Ascending aorta (tissue), 2 donors: ENCODE measurements at places on chromosomes 5 and 9. TPM values are rescaled to one million over a fixed set of nuclear protein-coding genes. Genes with fewer than 3 reads are reported as not detected.

GRCh38 chr9:38697776-38698300 lies 22.1 kb downstream of the FAM240B start:
- H3K4me1 ChIP-seq, result no peaks in the 10 kb centered on the region
- H3K27ac ChIP-seq, result no peak overlapping the region
- DNase-seq, result no peak
- H3K36me3 ChIP-seq, result no peaks in the 10 kb centered on the region
- H3K27me3 ChIP-seq, result no peaks in the 10 kb centered on the region

ARSK gene
- total RNA-seq, result 3.6 TPM

- no peak overlapping the region for H3K27ac ChIP-seq
- DNase-seq, result no peak
- H3K4me1 ChIP-seq, result no peaks in the 10 kb centered on the region
- no peaks in the 10 kb centered on the region for H3K36me3 ChIP-seq
- H3K27me3 ChIP-seq, result no peaks in the 10 kb centered on the region
- H3K4me3 ChIP-seq, result no peak overlapping the region
Observed at GRCh38 chr5:112034421-112034979, 277.5 kb upstream of the NREP start.

PCDHB11 gene
- 7.1 TPM for total RNA-seq

DNA sequence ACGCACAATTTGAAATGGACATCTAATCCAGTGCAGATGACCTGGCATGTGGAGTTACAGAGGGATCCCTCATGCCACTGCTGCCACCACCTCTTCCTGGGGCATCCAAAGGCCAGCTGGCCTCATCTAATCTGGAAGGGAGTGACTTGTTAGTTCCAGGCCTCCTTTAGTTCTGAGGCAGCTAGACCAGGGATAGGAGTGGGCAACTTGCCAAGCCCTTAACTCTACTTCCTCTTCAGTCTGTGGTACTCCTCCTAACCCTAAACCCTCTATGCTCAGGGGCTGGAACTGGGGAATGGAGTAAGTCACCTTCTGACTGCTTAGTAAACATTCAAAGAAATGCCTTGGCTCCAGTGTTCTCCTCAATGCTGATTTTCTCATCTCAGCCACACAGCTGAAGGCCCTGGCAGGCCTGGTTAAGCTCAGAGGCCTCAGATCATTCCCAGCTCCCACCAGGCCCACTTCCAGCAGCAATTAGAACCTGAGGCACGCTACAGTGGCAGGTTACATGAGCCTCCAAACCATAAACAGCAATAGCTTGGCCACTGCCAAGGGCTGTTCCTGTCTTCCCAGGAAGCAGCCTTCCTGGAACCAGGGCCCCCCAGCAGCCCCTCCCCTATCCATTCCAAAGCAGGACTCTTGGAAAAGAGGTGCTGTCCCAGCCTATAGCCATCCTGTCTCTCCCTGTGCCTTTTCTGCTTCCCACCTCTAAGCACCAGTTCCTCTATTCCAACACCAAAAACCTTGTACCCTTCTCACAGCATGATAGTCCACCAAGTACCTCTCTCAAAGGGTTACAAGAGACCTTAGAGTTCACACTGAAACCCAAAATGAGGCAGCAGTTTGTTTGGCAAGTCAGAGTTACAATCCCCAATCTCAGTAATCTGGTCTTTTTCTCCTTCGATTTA lies 2.0 kb downstream of the EIF4EBP3 start:
- H3K27me3 ChIP-seq, result no peaks in the 10 kb centered on the region
- peak overlapping the region; percentile 95 for H3K27ac ChIP-seq
- H3K36me3 ChIP-seq, result peaks cover 22% of the 10 kb centered on the region

PCDHA4 gene
- not detected for total RNA-seq

DNA sequence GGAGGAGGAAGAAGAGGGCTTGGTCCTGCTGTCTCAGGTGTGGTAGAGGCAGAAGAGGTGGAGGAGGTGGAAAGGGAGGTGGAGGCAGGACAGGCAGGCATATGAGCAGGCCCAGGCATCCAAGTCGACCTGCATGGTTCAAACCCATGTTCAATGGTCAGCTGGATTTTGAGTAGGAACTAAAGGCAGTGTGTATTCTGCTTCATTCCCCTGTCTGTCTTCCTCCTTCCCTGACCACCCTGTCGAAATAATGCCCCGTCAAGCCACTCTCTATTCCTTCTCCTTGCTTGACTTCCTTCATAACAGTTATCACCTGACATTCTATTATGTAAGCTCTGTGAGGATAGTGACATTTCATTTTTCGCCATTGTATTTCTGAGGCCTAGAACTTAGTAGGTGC lies 34.8 kb downstream of the ATP6V0E1 start:
- no peaks in the 10 kb centered on the region for H3K27me3 ChIP-seq
- H3K4me3 ChIP-seq, result no peak overlapping the region
- peaks cover 31% of the 10 kb centered on the region for H3K4me1 ChIP-seq

ZDHHC11B gene
- total RNA-seq, result 0.64 TPM

FNBP1 gene
- 87.2 TPM for total RNA-seq

- H3K27ac ChIP-seq, result no peak overlapping the region
- H3K27me3 ChIP-seq, result no peaks in the 10 kb centered on the region
- H3K36me3 ChIP-seq, result no peaks in the 10 kb centered on the region
- no peak overlapping the region for H3K4me3 ChIP-seq
Observed at GRCh38 chr5:1406681-1407640, 38.3 kb downstream of the SLC6A3 start.

GRCh38 chr9:116198344-116198743 lies 44.8 kb downstream of the PAPPA start:
- no peak overlapping the region for H3K27ac ChIP-seq
- H3K4me1 ChIP-seq, result no peaks in the 10 kb centered on the region
- DNase-seq, result no peak
- no peak overlapping the region for H3K4me3 ChIP-seq

PCDHB7 gene
- total RNA-seq, result 7.6 TPM

GRCh38 chr9:13478160-13478559 lies 198.7 kb upstream of the MPDZ start:
- H3K27me3 ChIP-seq, result no peaks in the 10 kb centered on the region
- no peak overlapping the region for H3K4me3 ChIP-seq
- DNase-seq, result no peak
- no peak overlapping the region for H3K27ac ChIP-seq
- H3K4me1 ChIP-seq, result no peaks in the 10 kb centered on the region

EPB41L4B gene
- total RNA-seq, result not detected

TAF11L5 gene
- total RNA-seq, result not detected

- no peaks in the 10 kb centered on the region for H3K4me1 ChIP-seq
- no peak overlapping the region for H3K4me3 ChIP-seq
- H3K27me3 ChIP-seq, result no peaks in the 10 kb centered on the region
- peaks cover 98% of the 10 kb centered on the region for H3K36me3 ChIP-seq
Observed at GRCh38 chr9:35711501-35712428, 20.2 kb downstream of the TLN1 start.

GRCh38 chr9:38176251-38176650 lies 107.2 kb upstream of the SHB start:
- H3K4me1 ChIP-seq, result no peaks in the 10 kb centered on the region
- no peaks in the 10 kb centered on the region for H3K36me3 ChIP-seq
- H3K27me3 ChIP-seq, result no peaks in the 10 kb centered on the region
- H3K4me3 ChIP-seq, result no peak overlapping the region
- no peak overlapping the region for H3K27ac ChIP-seq
- DNase-seq, result no peak

DNA sequence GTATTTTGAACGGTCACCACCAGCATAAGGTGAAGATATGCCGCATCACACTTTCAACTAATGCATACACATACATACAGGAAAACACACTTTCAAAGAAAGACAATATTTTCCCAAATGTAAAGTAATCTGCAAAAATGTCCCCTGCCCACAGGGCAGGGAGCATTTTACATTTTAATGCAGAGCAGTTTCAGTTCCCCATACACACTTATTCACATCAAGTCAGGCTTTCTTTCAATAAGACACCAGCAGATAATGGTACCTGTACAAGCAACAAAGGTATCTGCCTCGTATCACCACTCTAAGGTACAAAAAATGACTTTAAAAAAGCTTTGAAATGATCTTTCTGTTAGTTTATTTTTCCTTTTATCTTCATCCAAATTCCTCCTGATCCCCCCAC lies 247.1 kb upstream of the CCNG1 start:
- H3K27ac ChIP-seq, result no peak overlapping the region
- no peaks in the 10 kb centered on the region for H3K4me1 ChIP-seq
- H3K27me3 ChIP-seq, result no peaks in the 10 kb centered on the region

GRCh38 chr5:78521455-78521854 lies 127.1 kb downstream of the LHFPL2 start:
- H3K4me1 ChIP-seq, result peaks cover 42% of the 10 kb centered on the region
- H3K36me3 ChIP-seq, result no peaks in the 10 kb centered on the region
- DNase-seq, result no peak
- no peak overlapping the region for H3K27ac ChIP-seq
- no peaks in the 10 kb centered on the region for H3K27me3 ChIP-seq
- no peak overlapping the region for H3K4me3 ChIP-seq

GRCh38 chr9:114729706-114730105 lies 47.7 kb upstream of the TEX48 start:
- no peaks in the 10 kb centered on the region for H3K36me3 ChIP-seq
- no peaks in the 10 kb centered on the region for H3K27me3 ChIP-seq

COL15A1 gene
- 58.6 TPM for total RNA-seq

DNA sequence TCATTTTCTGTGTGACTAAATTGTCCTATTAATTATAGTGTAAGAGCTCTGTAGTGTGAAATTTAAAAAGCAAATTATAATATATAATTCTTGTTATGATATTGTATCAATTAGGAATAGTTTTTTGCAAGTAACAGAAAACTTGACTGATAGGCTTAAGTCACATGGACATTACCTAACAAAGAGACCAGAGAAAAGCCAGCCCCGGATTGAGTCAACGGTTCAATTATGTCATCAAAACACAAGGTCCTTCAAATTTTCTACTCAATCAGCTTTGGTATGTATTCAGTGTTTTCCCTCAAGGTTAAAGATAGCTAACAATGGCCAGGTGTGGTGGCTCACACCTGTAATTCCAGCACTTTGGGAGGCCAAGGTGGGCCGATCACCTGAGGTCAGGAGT lies 126.7 kb upstream of the PTGER4 start:
- no peak overlapping the region for H3K4me3 ChIP-seq
- no peaks in the 10 kb centered on the region for H3K36me3 ChIP-seq
- no peaks in the 10 kb centered on the region for H3K27me3 ChIP-seq
- H3K4me1 ChIP-seq, result no peaks in the 10 kb centered on the region
- no peak overlapping the region for H3K27ac ChIP-seq
- DNase-seq, result no peak

DNA sequence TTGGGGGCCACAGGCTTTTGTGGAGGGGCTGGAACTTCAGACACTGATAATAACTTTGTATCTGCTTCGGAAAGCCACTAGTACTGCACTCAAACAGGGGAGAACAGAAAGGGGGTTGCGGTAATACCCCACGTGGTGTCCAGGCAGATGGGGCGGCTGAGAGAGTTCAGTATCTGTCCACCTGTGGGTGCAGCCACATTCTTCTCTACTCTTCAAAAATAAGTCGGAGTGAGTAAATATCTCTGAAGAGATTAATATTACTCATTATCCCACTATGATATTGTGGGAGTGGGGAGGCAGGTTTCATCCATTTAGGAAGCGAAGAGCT lies 102.1 kb upstream of the SSBP2 start:
- H3K4me3 ChIP-seq, result peak overlapping the region; percentile 59
- DNase-seq, result no peak
- H3K36me3 ChIP-seq, result no peaks in the 10 kb centered on the region
- peak overlapping the region; percentile 90 for H3K27ac ChIP-seq
- H3K4me1 ChIP-seq, result peaks cover 5% of the 10 kb centered on the region

DNA sequence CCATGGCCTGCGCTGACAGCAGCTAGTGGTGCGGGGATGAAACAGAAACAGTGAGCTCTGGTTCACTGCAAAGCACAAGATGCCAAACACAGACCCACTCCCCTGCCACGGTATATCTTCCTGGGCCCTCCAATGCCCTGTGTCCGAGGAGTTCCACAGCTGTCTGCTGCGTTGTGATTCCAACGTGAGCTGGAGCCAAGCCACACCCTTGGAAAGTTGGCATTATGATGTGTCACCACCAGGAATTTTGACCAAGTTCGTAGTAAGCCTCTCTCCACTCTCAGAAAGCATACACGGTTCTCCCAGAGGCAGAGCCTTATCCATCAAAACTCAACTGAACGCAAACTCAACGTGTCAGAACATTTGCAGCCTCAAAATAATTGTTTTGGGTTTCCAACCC lies 55.6 kb downstream of the MACROH2A1 start:
- no peaks in the 10 kb centered on the region for H3K27me3 ChIP-seq
- peaks cover 68% of the 10 kb centered on the region for H3K36me3 ChIP-seq
- no peak overlapping the region for H3K4me3 ChIP-seq
- H3K27ac ChIP-seq, result no peak overlapping the region
- no peaks in the 10 kb centered on the region for H3K4me1 ChIP-seq

DNA sequence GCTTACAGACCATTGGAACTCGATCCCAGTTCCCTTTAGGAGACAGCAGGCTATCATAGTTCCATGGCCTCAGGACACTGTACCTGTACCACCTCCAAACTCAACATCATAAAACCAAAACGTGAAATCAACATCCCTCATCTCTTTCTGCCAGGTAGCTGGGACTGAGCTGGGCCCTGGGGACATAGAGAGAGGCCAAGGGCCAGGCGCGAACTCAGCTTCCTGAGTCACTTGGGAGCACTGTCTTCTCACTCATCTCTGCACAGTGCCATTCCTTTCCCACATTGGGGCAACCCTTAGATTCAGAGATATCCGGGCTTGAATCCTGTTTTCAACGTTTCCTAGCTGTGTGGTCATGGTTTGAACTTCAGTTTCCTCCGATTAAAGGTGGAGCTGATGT lies 12.2 kb downstream of the DAB2IP start:
- no peak for DNase-seq
- no peak overlapping the region for H3K27ac ChIP-seq

DNA sequence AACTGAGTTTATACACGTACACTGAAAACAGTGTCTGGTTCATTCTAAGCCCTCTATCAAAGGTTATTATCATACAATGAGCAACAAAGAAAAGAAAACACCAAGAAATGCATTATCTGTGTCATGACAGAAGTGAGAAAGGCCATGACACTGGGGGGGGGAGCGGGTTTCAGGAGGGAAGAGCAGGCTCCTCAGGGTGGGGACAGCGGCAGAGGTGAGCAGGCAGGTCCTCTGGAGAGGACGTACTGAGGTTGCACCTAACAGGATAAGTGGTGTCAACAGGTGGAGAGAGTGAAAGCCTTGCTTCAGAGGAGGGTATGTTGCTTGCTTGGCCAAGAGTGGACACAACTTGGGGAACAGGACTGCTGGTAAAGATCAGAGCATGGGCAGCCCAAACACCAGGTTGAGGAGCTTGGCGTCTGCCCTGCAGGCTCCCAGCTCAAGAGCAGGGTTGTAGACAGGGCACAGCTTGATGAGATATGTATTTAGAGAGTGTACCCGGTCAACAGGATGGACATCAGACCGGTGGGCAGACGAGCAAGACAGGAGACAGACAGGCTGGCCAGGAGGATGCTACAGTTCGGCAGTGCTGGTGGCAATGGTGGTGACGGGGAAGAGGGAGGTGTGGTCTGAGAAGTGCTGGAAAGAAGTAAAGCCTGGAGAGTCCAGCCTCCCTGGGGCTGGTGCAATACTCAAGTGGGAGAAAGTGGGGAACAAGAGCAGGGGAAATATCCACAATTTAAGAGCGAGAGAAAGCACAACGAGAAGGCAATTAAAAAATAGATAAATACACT lies 10.3 kb downstream of the WHRN start:
- H3K4me1 ChIP-seq, result no peaks in the 10 kb centered on the region
- no peak overlapping the region for H3K4me3 ChIP-seq
- H3K36me3 ChIP-seq, result no peaks in the 10 kb centered on the region
- no peak for DNase-seq
- H3K27ac ChIP-seq, result no peak overlapping the region

- H3K4me3 ChIP-seq, result no peak overlapping the region
- no peak for DNase-seq
Observed at GRCh38 chr9:119318371-119318770, 50.9 kb downstream of the BRINP1 start.

SPINK5 gene
- total RNA-seq, result not detected

EIF4E1B gene
- total RNA-seq, result not detected
